Stimulated activated CD4-positive, alpha-beta T cell treated with anti-CD3 and anti-CD28 coated beads, Interleukin-1b, Interleukin-23, amount 100 ng/mL, for 1 hour (primary cell): ENCODE measurements at places on chromosomes 4 and X.

DNA sequence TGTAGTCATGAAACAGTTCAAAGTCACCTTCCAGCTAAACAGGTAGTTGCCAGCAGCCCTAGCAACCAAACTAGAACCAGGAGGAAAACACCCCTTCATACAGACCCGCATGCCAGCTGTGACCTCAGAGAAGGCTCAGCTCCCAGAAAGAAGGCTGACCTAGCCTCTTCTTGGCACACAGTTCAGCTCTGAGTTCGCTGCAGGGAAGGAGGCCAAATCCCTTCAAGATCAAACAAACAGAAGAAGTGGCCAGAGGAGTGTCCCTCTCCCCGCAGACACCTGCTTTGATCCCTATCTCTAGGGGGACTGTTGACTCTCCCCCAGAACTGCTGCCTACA, 56.0 kb downstream of the HADH start:
- DNase-seq: no peak

DNA sequence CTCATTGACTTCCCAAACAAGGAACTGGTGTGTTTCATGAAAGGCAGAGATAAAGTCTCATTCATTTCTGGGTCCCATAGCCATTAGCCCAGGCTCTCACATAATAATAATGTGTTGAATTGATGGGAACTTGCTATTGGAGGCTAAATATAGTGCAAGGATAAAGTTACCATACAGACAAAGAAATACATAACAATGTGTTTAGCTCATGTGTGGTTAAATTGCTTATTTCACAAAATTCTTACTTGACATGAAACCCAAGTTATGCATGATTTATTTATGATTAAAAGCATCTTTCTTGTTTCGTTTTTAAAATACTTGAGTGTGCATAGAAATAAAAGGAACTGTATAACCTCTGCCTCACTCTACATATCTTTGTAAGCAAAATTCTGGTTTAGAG, 37.3 kb upstream of the LPAR4 start:
- no peak for DNase-seq

- DNase-seq: no peak
These were observed 15.3 kb downstream of the PHEX start for GRCh38 chrX:22047468-22047867.

DNA sequence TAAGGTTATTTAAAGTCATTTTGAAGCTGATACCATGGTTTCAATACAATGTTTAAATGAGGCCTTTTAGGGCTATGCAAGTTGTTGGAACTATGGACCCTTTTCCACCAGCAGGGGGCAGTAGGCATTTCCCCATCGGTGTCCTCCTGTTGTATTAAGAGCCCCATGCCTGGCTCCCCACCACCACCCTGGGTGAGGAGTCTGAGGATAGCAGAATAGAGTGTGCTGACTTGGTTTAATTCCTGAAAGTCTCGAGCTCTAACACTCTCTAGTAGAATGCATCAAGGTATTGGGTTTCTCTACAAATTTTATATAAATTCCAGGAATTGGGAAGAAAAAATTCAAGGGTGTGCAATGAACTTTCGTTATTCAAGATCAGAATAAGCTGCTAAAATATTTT, 234.8 kb upstream of the JADE1 start:
- DNase-seq: peak; percentile 11

DNA sequence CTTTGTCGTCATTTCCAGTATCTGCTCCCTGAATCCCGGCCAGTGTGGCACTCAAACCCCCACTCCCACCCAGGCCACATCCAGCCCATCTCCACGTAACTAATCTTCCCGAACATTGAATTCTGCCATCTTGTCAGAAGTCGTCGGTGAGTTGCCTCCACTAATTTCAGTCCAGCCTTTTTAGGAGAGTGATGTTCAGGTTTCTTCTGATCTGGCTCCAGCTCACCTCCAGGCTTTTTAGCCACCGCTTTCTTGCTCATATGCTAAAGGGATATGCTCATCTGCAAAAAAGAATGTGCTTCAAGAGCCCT, 1.3 kb downstream of the TMEM165 start:
- DNase-seq: no peak

GRCh38 chr4:149202117-149202516, 613.5 kb downstream of the IQCM start:
- DNase-seq: no peak

DNA sequence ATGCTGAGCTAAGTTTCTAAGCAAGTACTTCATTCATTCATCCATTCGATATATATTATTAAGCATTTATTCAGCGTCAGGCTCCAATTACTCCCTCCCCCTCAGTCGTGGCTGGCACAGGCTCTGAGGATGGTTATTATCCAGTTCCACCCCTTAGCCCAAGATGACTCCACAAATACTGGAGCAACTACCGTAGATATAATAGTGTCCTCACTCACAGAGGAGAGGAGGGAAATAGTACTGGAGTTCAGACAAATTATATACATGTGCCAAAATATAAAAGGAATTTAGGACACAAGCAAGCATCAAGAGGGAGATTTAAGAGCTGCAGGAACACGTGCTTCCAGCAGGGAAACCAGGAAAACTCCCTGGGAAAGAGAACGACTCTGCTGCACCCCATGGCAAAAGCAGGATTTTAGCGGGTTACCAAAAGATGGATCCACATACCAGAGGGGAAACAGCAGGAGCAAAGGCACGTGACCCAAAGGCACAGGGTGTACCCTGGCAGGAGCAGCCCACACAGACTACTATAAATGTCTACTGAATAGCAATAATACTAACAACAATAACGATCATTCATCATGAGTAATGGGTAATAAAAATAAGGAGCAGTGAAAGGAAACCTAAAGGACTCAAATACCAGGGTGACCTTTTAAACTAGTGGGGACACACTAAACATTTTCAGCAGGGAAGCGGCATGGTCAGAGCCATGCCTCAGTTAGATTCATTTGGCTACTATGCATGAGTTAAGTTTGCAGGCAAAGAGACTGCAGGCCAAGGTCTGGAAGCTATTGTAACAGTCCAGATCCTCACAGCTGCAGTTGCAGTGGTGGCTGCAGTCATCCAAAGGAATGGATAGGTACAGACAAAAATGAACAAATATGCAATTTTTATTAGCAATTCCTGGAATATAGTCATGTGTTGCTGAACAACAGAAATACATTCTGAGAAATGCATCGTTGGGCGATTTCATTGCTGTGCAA, 153.7 kb downstream of the APBB2 start:
- DNase-seq: no peak

DNA sequence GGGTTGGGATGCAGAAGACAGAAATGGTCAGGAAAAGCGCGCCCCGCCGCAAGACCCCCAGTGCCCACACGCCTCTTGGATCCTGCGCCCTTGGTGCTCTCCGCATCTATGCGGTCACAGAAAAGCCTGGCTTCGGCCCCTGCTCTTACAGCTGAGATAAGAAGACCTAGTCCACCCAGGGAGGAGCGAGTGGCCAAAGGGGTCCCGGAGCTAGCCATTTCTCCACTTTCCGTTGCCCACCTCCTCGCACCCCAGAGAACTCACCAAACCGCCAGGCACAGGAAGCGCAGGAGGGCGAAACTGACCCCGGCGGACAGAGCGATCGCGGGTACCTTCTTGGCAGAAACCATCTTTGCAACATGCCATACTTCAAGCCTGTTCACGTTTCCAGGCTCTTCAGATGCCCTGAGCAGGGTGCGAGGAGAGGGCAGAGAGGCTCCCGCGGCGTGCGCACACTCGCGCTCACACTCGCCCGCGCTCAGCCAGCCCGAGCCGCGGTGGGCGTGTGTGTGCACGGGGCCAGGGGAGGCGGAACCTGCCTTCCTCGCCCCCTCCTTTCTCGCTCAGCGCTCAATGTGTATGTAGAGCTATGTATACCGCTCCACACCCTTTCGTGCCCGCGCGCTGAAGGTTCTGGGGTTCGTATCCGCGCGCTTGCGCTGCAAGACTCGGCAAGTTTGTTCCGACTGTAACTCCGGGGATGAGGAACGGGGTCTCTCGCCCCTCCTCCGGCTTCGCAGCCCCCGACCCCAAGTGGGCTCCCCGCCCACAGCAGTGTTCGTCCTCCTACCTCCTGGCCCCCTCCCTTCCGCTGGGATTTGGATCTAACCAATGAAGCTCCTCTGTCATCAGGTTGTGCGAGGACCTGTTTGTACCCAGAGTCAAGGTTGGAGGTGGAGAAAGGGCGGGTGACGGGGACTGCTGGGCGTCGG, at the start of gene GABRA4:
TSS of gene GABRA4 (minus strand) at position 507 of the 932 bp plus-strand sequence. CDS start at position 350, 157 bp downstream.
- no peak for DNase-seq

DNA sequence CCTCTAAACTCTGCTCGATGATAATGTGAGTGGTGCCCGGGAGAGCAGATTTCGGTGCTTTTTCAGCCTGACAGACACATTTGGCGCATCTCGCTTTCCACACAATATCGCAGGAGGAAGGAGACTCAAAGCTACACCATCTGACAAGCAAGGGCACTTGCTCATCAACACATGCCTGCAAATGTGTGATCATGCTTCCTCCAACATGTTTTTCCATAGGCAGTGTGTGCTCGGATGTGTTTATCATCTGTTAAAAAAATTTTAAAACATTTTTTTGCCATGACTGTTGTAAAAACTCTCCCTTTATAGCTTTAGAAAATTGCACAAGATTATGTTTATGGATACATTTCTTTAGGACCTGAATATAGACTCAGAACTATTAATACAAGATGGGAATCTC, 170.3 kb upstream of the PUDP start:
- no peak for DNase-seq

- no peak for DNase-seq
These were observed 169.4 kb downstream of the IL1RAPL1 start for GRCh38 chrX:28756647-28757046.

DNA sequence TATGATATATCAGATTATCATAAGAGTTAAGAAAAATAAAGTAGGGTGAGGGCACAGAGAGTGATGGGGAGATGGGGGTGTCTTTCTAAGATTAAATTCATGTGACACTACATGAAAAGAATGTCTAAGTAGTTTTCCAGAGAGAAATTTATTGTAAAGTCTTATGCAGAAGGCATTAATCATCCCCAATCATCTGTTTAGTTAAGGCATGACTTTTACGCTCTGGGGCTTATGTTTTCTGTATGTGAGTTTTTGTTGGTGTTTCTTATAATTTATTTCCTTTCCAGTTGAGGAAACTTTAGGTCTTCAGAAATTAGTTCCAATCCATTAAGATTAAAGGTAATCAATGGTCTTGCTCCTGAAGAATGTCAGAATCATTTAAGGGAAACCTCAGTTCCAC, 383.0 kb upstream of the GALNT7 start:
- DNase-seq: no peak

DNA sequence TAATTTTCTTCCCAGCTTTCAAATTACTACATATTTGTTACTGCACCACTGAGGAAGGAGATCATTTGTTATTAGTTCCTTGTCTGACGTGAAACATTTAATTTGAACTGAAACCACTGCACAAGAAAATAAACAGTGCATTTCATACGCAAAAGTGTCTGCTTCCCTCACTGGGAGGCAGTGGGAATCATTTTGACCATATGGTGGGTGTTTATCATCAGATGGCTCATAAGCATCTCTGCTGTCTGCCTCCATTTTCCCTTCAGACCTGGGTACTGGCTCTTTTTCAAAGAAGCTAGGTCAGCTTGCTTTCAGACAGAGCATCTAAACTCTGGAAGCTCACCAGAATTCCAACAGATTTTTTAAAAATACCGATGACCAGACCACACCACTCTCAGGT, 135.2 kb downstream of the PCDH19 start:
- DNase-seq: no peak

- no peak for DNase-seq
These were observed 76.7 kb upstream of the NAF1 start for GRCh38 chr4:163243297-163243981.

DNA sequence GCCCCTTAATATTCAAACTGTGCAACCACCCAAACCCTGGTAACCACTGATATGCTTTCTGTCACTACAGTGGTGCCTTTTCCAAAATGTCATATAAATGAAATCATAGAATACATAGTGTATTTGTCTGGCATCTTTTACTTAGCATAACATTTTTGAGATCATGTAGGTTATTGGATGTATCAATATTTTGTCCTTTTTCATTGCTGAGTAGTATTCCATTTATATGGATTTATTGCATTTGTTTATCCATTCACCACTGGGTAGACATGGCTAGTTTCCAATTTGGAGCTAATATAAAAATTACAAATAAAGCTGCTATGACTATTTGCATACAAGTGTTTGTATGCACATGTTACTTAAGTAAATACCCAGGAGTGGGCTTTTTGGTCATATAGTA, 121.6 kb downstream of the TMEM144 start:
- no peak for DNase-seq

DNA sequence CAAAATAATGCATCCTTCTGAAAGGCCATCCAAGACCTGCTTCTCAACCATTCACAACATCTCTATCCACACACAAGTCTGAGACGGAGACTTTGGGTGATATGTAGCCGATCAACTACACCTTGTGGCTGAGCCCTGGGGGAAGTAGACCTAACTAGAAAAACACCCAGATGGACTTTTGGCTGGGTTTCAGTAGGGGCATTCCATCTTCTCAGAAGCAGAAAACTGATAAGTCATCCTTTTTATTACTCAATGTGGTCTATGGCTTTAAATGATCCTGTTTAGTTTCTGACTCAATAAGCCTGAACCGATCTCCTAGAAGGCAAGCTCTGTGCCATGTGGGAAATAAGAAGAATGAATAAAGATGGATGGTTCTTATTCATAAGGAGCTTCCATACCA, 82.5 kb upstream of the AFF2 start:
- no peak for DNase-seq

DNA sequence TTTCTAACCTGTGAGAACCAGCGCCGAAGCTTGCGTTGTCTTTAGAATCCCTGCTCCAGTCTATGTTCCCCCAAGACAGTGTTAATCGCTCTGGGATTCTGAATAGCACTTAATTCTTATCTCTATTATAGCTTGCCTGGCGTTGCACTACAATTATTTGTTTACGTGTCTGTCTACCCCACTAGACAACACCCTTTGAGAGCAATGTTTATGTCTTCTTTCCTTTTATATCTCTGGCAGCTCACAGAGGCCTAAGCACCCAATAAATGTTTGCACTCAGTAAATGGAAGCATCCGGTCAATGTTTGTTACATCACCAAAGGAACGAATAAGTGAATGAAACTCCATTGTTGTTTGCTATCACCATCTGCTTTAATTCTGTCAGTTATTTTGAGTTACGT, 4.8 kb upstream of the NHS start:
- no peak for DNase-seq

DNA sequence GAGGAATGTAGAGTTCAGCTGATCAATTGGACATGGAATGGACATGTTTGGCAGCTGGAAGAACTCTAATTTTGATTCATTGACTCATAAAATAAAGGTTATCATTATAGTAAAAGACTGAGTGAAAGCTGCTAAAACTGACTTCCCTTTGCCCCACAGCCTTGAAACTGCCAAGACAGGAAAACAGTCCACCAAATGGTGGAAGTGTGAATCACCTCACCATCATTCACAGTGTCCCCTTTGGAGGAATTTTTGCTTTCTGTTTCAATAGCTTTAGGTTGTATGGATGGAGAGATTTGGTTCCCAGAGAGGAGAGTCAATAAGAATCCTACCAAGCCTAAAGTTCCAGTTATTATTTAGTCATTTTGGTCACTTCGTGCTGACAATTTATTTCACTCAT, 20.8 kb upstream of the FREM3 start:
- no peak for DNase-seq

- no peak for DNase-seq
These were observed 9.4 kb downstream of the UVSSA start for GRCh38 chr4:1356181-1356998.
